ENCODE measurements at places on chromosomes 3 and 15.
A peak's percentile ranks its signal among the peaks of the same experiment; 100 is the strongest.

DNA sequence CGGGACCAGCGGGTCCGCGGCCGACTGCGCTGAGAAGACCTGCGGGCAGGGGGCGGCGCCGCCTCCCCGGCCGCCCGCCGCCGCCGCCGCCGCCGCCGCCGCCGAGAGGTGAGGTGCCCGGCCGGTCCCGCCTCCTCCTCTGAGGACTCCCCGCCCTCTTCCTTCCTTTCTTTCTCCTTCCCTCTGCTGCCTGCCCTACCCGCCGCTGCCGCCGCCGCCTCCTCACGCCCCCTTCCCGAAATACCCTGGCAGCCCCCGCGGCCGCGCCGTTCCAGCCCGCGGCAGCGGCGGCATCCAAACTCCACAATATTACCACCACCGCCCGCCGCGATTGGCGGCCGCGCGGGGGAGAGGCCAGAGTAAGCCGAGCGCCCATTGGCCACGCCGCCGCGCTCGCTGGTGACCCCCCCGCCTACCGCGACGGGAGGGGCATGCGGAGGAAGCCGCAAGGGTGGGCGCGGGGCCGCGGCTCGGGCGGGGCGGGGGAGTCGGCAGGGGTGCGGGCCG, 61.8 kb upstream of the ANKRD28 start:
- DNase-seq = peak; percentile 92

DNA sequence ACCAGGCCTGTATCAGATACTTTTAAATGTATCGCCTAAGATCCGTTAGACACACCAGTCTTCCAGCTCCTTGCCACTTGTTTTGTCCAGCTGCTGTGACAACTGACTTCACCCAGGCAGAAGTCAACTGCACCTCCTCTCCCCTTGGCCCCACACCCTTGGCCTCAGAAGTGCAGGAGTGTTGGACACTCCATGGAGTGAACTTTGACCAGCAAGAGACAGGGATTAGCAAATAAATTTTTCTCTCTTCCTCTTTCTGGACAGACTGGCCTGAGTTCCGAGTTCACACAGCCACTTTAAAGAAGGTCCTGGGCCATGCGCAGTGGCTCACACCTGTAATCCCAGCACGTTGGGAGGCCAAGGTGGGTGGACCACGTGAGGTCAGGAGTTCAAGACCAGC, 2.9 kb upstream of the CLN6 start:
- DNase-seq = peak; percentile 44

GRCh38 chr15:65824941-65825544, 33.0 kb upstream of the DENND4A start:
- DNase-seq = no peak

DNA sequence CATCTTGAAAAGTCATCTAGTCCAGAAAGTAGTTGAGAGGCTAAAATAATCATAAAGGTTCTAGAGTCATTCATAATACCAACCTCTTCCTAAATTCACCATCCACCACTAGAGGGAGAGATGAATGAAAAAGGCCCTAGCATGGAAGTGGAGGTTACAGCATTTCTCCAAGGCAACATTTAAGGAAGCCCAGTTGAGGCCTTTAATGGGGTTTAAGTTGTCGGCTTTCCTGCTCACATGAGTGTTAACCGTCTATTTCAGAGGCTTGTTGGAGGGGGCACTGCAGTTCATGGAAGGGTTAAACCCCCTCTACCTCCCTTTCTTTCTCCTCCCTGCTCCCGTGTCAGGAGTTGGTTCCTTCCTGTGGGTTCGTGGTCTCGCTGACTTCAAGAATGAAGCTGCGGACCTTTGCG, 3.8 kb upstream of the SLCO3A1 start:
- DNase-seq = no peak

Data from ascending aorta (tissue), 2 donors.